ENCODE measurements at places on chromosomes 7 and 10.

- no peak for DNase-seq
Observed at GRCh38 chr10:117938104-117938503, 108.6 kb downstream of the RAB11FIP2 start.

GRCh38 chr7:84393786-84394185 lies 199.2 kb upstream of the SEMA3A start:
- DNase-seq: peak; percentile 17

GRCh38 chr10:132112611-132113010 lies 46.9 kb downstream of the JAKMIP3 start:
- DNase-seq: no peak

DNA sequence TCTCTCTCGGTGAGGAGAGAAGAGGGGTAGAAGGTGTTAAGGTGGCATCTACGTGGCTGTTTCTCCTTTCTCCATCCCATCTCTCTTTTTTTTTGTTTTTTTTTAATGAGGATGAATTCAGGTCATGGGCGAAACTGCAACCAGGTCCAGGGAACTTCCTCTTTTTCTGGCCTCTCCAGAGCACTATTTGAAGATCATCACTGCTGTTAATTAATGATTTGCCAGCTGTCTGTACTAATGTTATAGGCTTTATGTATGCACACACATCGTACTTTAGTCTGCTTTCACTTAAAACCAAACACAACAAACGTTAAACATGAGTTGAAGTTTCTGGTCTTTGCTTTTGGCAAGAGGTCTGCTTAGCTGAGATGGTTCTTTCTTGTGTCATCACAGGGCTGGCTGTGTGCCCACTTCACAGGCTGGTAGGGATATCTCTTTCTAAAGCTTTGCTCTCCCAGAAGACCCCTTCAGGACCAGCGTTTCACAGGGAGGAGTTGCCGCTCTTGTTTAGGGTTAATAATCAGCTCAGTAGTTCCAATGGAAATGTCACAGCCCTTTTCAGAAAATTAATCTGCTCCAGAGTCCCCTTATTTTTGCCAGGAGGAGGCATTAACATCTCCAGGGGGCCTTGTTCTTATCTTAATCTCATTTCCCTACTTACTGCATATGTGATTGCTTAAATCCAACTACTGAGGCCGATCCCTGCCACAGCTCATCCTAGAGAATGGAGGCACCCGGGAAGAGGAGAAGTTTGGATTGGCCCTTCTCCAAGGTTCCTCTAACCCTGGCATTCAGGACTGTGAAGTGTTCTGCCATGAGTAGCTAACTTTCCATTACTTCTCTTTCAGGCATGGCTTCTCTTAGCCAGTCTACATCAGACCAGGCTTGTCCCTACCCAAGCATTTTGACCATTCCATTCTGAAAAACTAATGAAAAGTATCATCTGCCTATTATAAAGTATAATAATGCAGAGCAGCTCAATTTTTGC lies 273.9 kb upstream of the NFE2L3 start:
- DNase-seq: no peak

GRCh38 chr7:120445276-120445675 lies 172.3 kb downstream of the KCND2 start:
- DNase-seq: no peak

- DNase-seq: no peak
Observed at GRCh38 chr7:70638158-70639107, 493.5 kb upstream of the GALNT17 start.

DNA sequence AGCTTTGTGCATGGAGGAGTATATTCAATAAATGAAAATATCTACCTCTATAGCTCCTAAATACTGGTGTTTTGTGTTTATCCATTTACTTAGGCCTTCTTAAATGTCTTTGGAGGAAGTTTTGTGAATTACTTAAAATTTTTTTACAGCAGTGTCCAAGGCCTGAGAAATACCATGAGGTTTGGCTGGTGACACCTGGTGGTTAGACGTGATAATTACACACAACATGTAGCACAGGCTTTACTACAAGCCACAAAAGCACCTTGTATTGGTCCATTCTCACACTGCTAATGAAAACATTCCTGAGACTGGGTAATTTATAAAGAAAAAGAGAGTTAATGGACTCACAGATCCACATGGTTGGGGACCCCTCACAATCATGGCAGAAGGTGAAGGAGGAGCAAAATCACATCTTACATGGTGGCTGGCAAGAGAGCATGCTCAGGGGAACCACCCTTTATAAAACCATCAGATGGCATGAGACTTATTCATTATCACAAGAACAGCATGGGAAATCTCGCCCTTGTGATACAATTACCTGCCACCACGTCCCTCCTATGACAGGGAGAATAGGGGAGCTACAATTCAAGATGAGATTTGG lies 20.6 kb downstream of the HYAL4 start:
- peak; percentile 48 for DNase-seq

- peak; percentile 46 for DNase-seq
Observed at GRCh38 chr7:26307226-26307625, 15.6 kb downstream of the SNX10 start.

DNA sequence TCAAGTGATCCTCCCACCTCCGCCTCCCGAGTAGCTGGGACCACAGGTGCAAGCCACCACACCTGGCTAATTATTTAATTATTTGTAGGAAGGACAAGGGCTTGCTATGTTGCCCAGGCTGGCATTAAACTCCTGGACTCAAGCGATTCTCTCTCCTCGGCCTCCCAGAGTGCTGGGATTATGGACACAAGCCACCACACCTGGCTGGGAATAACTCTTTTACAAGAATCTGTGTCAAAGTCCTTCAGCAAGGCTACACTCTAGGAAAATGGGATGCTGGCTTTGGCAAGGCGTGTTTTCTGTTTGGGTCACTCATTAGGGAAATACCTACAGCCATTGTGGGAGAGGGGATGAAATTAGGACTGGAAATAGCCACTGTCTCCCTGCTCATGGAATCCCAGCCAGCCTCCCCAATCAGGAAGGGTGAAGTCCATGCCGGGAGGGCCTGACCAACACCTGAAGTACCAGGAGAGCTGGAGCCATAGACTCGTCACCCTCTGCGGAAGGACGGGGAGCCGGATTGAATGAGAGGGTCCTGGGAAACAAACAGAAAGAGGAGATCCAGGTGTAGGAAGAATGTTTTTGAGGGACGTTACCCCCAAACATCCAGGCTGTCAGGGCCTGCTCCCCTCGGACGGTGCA lies 72.2 kb upstream of the MYL10 start:
- DNase-seq: no peak

- peak; percentile 64 for DNase-seq
Observed at GRCh38 chr7:135930565-135931461, 46.3 kb downstream of the MTPN start.

GRCh38 chr7:130741331-130741995 lies 7.5 kb upstream of the KLF14 start:
- DNase-seq: no peak

DNA sequence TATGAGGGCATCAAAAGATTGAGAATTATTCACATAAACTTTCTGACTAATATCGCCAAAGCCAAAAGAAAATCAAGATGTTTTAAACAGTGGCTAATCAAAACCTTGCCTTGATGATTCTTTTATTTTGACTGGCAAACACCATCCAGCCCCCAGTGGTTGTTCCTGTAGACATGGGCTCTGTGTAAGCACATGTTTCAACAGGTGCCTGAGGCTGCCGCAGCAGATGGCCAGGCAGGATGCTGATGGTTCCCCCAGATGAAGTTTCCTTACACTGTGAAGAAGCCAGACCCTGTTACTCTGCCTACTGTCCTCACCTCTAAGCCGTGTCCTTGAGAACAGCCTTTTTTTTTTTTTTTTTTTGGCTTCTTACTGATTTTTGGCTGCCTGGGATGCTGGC lies 146.5 kb downstream of the RAB11FIP2 start:
- no peak for DNase-seq

DNA sequence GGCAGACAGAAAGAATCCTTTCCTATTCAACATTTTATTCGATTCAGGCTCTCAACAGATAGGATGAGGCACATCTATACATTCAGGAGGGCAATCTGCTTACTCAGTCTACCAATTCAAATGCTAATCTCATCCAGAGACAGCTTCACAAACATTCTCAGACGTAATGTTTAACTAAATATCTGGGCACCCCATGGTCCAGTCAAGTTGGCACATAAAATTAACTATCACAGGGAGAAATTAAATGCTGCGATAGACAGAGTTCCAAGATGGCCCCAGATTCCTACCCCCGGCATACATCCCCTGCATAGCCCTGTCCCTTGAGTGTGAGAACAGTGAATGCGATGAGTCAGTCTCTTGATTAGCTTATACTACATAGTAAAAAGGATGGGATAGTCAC lies 184.3 kb downstream of the FGFR2 start:
- no peak for DNase-seq

DNA sequence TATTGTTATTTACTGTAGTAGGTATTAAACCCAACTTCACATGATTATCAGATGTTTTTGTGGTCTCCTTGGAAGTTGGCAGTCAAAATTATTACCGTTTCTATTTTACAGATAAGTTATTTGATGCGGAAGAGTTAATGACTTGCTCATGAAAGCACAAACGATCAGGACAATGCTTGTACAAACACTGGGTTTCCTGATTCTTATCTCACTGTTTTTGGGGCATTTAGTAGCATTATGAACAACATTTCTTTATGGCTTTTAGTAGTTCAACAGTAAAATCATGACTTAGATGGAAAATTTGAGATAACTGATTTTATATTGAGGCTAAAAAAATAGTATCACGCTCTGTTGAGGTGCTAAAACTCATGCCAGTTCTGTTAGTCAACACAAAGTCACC lies 361.5 kb upstream of the MBL2 start:
- no peak for DNase-seq

- peak; percentile 58 for DNase-seq
Observed at GRCh38 chr10:19922236-19922963, 106.2 kb downstream of the PLXDC2 start.

DNA sequence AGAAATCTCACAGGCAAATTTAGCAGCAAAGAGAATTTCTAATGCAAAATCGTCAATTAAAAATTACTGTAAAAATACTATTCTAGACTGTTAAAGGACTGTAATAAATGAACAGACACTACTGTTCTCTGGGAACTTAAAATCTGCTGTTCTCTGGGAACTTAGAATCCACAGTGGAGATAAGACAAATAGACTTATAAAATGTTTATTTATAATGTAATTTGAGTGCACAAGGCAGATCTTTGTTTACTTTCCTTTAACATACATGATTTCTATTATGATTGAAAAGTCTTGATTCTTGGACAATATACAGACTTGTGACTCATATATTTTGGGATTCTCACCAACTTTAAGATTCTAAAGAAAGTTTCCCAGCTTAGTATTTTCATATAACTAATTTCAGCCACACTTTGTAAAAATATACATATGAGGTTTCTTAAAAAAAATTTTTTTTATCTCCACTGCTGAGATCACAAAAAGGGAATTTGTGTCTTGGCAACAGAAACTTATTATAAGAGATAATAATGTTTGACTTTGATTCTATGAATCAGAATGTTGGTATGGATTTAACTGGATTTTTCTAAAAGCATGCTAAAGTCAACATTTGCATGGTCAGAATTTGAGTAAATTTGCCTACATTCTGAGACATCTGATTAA lies 166.3 kb upstream of the RHOBTB1 start:
- DNase-seq: no peak

DNA sequence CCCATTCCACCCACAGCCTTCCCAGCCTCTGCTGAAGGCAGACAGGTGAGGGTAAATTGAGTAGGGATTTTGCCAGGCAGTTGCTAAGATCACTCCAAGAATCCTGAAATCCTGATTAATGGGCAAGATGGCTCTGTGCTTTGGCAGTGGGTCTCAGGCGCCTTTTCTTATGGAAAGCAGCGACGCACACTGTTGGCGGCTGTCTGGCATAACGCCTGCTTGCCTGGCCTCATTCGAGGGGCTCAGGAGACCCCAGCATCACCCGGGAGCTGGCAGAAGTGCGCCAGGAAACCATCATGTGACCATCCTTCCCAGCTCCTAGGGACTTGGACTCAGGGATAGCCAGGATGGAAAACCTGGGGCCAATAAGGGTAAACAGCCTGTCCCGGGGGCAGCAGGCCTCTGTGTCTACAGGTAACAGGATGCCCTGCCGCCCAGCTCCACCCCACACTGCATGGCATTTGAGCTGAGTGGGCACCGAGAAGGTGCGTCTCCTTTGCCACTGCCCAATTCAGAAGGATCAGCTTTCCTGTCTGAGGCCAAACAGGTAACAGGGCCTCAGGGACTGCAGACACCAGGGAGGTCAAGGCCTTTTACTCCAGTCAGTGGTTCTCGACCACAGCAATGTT lies 98.6 kb downstream of the FAM53B start:
- no peak for DNase-seq

DNA sequence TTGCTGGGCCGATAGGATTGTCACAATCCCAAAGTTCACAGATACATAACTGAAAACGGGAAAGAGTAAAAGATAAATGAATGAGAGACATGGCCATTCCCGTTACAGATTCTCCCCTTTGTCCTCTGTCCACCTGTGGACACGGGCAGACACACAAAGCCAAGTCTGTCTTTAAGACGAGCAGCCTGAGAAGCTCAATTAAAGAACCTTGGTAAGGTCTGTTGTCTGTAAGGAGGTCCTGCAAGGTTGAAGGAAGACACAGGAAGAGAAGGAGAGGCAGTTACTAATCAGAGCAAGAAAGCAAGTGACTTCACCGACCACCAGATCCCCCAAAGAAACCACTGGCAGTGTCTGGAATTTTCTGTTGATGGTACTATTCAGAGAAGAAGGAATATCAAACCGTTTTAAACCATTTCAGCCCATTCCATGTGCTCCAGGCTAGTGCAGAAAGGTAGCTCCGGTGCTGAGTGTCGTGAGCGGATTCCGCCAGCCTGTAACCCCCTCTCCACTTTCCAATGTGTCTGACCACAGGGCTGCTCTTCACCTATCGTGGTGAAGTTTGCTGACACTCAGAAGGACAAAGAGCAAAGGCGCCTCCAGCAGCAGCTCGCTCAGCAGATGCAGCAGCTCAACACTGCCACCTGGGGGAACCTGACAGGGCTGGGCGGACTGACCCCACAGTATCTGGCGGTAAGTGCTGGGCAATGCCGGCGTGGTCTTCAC lies 252.6 kb downstream of the CELF2 start:
- DNase-seq: peak; percentile 24

GRCh38 chr10:69697006-69697405 lies 67.0 kb downstream of the FAM241B start:
- DNase-seq: peak; percentile 5

DNA sequence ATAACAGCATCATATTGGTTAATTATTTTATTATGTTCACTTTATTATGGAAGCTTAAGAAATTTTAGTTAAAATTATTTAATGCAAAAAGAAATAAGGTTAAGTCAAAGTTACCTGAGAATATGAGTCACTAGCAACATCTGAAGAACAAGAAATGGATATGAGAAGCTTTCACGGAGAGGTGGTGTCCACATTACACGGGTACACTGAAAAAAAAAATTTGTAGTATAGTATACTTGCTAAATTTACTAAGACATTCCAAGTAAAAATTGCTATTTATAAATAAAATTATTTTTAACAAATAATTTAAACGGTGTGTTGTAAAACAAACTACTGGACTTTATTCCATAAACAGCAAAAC lies 63.9 kb downstream of the DPY19L1 start:
- no peak for DNase-seq

GRCh38 chr10:49394933-49395740 lies 752 bp downstream of the DRGX start:
- DNase-seq: no peak

GRCh38 chr7:146208492-146208891 lies 91.9 kb downstream of the CNTNAP2 start:
- DNase-seq: no peak

All from AG20443 (cell line).